ENCODE measurements at places on chromosomes 1 and 21.

- no peak for DNase-seq
These were observed 494.7 kb upstream of the ADGRL2 start for GRCh38 chr1:81305997-81306452.

DNA sequence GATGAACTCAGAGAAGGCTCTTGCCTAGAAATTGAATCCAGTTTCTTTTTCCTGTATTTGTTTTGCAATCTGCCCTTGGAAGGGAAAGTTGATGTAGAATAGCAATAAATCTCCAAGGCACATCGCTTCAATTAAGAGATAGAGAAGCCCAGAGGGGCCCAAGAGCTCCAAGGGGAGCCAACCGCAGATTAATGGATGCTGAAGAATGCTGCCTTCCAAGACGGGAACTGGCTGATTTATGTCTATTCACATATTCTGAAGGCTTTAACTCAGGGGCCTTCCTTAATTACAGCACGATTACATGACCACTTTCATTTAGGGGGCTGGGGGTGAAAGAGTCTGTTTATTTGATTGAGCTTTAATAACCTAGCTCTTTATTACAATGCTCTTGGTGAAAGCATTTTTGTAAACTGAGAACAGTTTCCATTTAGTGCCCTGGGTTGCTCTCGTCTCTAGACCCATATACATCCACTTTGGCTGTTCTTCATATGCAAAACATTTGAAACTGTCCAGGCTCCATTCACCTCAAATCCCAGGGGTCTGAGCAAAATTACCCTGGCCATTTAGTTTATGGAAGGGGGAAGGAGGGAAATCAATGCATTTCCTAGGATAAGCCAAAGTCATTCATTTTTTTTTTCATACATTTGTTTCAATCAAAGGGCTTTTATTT lies 87.4 kb upstream of the CLDN14 start:
- DNase-seq = no peak

DNA sequence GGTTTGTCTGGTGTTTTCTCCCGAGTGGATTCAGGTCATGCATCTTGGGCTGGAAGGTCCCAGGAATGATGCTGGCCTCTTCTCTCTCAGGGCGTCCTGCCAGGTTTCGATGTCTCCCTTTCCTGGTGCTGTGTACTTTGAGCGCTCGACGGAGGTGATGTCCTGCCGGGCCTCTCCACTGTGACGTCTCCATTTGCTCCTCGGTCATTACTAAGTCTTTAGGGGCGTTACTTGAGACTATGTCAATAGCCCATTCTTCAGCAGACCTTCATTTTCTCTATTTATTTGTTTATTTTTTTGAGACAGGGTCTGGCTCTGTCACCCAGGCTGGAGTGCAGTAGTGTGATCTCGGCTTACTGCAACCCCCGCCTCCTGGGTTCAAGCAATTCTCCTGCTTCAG lies 37.2 kb upstream of the TNFRSF1B start:
- DNase-seq = no peak

DNA sequence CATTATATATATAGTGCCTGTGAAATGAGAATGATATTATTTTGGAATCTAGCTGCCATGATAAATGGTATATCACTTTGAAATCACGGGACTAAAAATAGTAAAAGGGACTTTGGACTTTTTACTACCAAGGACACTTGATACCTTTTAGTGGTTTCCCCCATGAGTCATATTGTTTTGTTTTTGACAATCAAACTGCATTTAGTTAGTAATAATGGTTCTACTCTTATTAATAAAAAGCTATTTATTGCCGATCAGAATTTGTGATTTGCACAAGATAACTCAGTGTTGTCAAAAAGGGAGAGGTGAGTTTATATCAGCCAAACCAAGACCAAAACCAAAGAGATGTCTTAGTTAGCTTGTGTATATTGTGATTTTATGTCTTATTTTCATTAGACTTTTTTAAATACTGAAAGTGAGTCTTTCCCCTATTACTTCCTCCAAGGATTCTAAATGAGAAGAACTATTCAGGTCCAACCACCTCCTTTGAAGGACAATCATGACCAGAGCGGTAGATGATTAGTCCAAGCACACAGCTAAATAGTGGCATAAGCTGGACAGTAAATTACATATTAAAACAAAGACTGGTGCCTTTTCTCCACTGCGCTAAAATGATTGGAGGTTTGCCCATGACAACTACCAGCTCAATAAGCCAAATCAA lies 281.7 kb upstream of the ESRRG start:
- DNase-seq = no peak

DNA sequence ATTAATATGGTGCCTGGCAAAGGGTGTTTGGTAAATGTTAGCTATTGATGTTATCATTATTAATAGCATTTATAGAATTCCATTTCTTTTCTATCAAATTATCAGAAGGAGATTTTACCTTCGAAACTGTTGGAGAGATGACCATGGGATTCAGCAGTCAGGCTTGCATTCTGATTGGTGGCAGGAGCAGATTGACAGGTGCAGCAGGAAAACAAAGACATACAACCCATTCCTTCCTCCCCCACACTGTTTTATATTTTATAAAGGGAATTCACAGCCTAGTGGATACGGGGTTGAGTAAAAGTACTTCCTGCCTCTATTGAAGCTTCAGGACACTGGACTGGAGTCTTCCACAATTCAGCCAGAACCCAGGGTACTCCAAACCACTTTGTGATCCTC lies 55.1 kb upstream of the SYT14 start:
- DNase-seq = no peak

DNA sequence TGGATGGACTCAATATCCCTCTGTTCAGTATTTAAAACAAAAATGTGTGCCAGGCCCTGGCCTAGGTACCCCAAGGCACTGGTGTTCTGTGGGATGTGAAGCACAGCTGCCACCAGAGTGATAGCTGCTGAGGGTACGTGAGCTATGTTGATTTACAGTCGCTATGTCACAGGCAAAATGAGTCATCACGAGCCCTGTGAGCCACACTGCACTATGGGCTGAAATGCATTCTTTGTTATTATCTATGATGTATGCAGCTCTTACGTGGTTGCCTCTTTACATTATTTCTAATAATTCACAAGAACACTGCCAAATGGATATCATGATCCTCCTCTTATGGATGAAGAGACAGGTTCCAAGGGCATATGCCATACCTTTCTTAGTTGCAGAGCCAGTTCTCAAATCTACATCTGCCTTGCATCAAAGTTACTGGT lies 2.1 kb downstream of the TEX38 start:
- no peak for DNase-seq

- no peak for DNase-seq
These were observed 23.3 kb downstream of the CNIH4 start for GRCh38 chr1:224380003-224380402.

GRCh38 chr1:40758578-40759343 lies 24.8 kb upstream of the KCNQ4 start:
- DNase-seq = no peak

- DNase-seq = no peak
These were observed 19.5 kb upstream of the PSMB2 start for GRCh38 chr1:35660581-35661473.

DNA sequence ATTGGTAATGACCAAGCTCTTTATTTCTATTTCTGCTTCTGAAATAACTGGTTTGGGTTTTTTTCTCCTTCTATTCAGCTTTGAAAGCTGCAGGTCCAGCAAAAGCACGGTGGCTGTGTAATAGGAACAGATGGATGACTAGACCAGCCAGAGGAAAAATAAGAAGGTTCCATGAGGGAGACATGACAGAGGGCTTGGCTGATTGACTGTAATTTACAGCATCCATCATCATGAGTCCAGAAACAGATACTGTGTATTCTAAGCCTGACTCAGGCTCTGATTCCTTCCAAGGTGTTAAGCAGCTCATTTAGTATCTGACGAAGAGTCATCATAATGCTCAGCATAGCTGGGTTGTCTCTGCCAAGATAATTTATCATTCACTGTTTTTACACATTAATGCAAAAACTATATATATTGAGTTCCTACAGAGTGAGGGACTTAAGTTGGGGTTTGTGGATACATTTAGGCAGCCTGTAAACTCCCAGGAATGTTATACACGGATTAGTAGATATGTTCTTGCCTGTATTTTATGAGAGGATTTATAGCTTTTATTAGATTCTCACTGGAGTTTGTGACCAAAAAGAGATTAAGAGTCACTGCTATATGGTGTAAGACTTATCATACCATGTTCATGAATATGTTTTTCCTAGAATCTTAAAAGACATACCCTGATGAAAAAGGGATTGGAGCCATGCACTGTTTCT lies 72.6 kb downstream of the SGIP1 start:
- DNase-seq = no peak

GRCh38 chr1:31793586-31794285 lies 22.1 kb downstream of the SPOCD1 start:
- no peak for DNase-seq

DNA sequence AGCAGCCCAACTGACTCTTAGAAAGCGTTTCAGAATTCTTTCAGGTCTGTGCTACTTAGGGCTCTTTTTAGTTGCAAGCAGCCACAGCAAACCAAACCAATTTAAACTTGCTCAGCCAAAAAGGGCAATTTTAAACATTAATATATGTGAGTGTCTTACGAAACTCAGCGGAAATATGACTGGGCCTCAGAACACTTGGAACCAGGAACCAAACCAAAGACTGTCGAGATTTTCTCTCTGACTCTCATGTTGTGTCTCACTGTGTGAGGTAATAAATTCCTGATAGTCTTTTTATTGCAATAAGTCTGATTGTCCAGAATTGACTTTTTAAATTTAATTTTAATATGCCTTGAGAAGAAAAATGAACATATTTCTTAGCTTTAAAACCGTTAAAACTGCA lies 122.3 kb downstream of the SYF2 start:
- DNase-seq = no peak

DNA sequence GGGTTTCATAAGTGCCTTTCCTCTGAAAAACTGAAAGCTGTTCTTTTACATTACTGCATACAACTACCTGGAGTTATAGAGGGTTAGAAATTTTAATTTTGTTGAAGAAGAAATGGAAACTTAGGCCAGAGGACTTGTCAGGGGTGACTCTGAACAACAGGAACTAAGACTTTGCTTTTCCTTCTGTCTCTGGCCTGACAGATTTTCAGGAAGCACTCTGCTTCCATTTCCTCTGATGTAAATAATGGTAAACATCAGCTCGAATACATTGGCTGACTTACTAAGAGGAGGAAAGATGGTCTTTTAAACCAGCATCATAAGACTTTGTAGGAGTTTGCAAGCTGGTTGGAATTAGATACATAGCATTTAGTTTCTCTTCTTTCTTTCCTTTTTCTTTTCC lies 27.1 kb upstream of the PLEKHM2 start:
- DNase-seq = no peak

DNA sequence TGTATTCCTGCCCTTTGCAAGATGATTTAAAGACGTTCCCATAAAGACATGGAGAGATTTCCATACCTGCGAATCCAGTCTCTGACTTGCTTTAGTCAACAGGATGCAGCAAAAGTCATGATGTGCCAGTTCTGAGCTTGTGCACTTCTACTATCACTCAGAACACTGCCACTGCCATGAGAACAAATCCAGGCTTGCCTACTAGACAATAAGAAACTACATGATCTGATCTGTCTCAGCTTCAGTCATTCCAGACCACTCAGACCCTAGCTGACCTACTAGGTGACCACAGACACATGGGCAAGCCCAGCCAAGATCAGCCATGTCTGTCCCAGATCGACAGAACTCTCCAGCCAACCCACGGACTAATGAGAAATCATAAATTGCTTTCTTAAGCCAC lies 219.2 kb downstream of the RRAGC start:
- DNase-seq = no peak

- no peak for DNase-seq
These were observed 42.1 kb downstream of the KCNH1 start for GRCh38 chr1:211091867-211092266.

DNA sequence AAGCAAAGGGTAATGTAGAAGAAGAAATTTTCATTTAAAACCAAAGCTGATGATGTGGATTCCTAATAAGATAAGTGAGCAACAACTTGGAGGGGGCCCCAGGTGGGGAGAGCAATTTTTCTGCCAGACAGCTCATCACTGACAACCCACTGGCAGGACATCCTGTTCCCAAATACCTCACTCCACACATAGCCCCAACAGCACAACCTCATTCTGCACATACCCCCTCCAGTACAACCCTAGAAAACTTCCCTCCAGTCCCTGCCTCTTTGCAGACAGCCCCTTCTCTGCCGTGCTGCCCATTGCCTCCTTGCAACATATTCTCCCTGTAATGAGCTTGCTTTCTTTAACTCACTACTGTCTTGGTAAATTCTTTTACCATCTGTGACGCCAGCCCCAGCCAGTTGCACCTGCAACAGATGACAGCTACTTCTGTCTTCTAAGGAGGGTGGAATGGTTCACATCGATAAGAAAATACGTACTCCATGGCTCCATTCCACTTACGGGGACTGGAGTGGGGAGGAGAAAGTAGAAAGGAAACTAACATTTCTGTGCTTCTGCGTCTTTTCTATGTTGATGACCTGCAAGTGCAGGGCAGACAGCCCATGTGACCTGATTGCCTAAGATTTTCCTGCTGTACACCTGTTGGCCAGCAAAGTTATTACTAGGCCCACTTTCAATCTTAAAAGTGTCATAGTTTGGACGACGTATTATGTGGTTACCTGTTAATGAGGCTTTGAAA lies 14.7 kb downstream of the RHEX start:
- no peak for DNase-seq

DNA sequence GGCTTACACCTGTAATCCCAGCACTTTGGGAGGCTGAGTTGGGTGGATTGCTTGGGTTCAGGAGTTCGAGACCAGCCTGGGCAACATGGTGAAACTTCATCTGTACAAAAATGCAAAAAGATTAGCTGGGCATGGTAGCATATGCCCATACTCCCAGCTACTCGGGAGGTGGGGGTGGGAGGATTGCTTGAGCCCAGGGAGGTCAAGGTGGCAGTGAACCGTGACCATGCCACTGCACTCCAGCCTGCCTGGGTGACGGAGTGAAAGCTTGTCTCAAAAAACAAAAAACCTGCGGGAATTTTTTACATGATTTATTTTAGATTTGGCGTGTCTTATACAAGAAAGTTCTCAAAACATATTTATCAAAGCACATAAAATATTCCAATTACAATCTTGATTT lies 27.8 kb upstream of the MTR start:
- no peak for DNase-seq

GRCh38 chr1:161483361-161483760 lies 21.9 kb upstream of the FCGR2A start:
- no peak for DNase-seq

DNA sequence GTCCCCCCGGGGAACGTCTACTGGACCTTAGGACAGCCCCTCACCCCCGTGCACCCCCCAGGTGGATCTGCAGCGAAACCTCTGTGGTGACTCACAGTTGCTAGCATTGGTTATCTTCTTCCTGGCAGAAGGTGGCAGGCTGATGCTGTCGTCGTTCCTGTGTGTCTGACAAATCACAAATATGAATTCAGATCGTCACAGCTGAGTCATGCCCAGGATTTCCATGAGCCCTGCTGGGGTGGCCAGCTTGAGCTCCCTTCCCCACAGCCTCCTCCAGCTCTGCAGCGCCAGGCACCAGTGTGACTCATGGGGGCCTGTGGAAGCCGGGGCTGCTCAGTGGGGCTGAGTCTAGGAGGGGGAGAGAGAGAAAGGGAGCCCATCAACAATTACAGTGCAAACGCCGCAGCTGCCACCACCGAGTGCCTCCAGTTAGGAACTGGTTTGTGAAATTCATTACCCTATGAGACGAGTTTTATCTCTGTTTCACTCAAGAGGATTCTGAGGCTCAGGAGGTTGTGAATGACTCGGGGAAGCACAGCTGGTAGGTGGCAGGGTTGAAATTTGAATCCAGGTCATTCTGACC lies 197.9 kb downstream of the DYRK1A start:
- peak; percentile 84 for DNase-seq

GRCh38 chr1:101051688-101052638 lies 26.4 kb upstream of the DPH5 start:
- no peak for DNase-seq

- no peak for DNase-seq
These were observed 1494.8 kb downstream of the KCNT2 start for GRCh38 chr1:195113471-195113870.

- DNase-seq = no peak
These were observed 8.6 kb upstream of the CHI3L2 start for GRCh38 chr1:111218701-111219556.
